ENCODE measurements at places on chromosomes 2 and 18. TPM values are rescaled to one million over a fixed set of nuclear protein-coding genes. Genes with fewer than 3 reads are reported as not detected.

CNTNAP5 gene
- total RNA-seq: not detected

SEH1L gene
- total RNA-seq: 147 TPM

IL18RAP gene
- 5.2 TPM for total RNA-seq

PID1 gene
- not detected for total RNA-seq

PCGF1 gene
- 27.3 TPM for total RNA-seq

GULP1 gene
- 22.8 TPM for total RNA-seq

ERFE gene
- 6.5 TPM for total RNA-seq

SPC25 gene
- 53.4 TPM for total RNA-seq

GCG gene
- 0.29 TPM for total RNA-seq

IL18R1 gene
- 2.5 TPM for total RNA-seq

ZFP36L2 gene
- 60.6 TPM for total RNA-seq

SKOR2 gene
- total RNA-seq: not detected

LIMS4 gene
- 0.74 TPM for total RNA-seq

IL1F10 gene
- not detected for total RNA-seq

CYP1B1 gene
- 0.07 TPM for total RNA-seq

ASB18 gene
- total RNA-seq: not detected

ANO7 gene
- 4.1 TPM for total RNA-seq

MGAT4A gene
- 0.38 TPM for total RNA-seq

CMPK2 gene
- total RNA-seq: 7.2 TPM

WNT10A gene
- not detected for total RNA-seq

RTP5 gene
- not detected for total RNA-seq

LYG2 gene
- not detected for total RNA-seq

RAD51AP2 gene
- total RNA-seq: not detected

TLX2 gene
- total RNA-seq: not detected

MLPH gene
- 0.65 TPM for total RNA-seq

FAM237A gene
- total RNA-seq: not detected

COL4A3 gene
- not detected for total RNA-seq

CNDP1 gene
- total RNA-seq: not detected

SLC30A3 gene
- 2.2 TPM for total RNA-seq

ABCG8 gene
- not detected for total RNA-seq

LAMA3 gene
- total RNA-seq: 0.07 TPM

SIGLEC15 gene
- total RNA-seq: not detected

DSG2 gene
- total RNA-seq: 43.0 TPM

MERTK gene
- total RNA-seq: 1.4 TPM

KIF1A gene
- total RNA-seq: 1.4 TPM

Measured in K562 (cell line).